ENCODE measurements at places on chromosomes 3 and 15.
A peak's percentile ranks its signal among the peaks of the same experiment; 100 is the strongest.

- DNase-seq = peak; percentile 29
Measured at GRCh38 chr15:20645956-20646355, 104.4 kb upstream of the GOLGA6L6 start.

DNA sequence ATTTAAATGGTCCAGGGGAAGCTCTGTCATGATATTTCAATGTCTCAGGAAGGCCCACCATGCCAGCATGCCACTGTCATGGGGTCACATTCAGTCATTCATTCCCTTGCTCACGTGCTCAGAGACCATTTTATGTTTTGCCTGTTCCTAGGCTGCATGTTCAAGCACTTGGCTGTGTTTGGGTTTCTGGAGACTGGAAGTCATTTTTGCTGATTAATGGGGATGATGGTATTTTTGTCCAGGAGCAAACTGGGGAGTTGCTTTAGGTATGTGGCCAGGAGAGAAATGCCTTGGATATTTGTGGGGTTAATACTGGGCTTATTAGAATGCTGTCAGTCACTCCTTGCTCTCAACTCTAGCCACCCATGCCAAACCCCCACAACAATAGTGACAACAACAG lies 303.5 kb downstream of the PTPRG start:
- no peak for DNase-seq

GRCh38 chr15:39270934-39271333 lies 309.9 kb upstream of the THBS1 start:
- no peak for DNase-seq

- DNase-seq = no peak
Measured at GRCh38 chr15:39595338-39596221, 14.7 kb downstream of the THBS1 start.

- peak; percentile 35 for DNase-seq
Measured at GRCh38 chr3:99686955-99687612, 48.7 kb downstream of the COL8A1 start.

- no peak for DNase-seq
Measured at GRCh38 chr3:129616713-129617112, 10.2 kb upstream of the PLXND1 start.

DNA sequence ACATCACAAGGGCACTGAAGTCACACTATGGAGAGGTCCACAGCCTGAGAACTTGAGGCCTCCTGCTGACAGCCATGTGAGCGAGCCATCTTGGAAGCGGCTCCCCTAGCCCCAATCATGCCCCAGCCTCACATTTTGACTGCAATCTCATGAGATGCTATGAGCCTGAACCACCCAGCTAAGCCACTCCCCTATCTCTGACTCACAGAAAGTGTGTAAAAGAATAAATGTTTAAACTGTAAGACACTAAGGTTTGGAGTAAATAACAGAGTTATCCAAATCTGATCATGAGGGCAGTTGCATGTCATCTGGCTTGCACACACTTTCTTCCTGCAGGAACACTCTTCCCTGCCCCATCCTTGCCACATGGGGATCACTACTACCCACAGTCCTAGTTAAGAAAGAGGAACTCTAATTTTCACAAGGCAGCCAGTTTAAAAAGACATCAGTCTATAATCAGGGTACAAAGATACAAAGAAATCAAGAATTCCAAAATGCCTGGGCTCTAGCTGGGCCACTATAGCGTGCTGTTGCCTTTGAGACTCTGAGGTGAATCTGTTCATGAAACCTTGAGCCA lies 494.2 kb downstream of the FOXP1 start:
- no peak for DNase-seq

GRCh38 chr15:76492538-76492937 lies 156.0 kb downstream of the ISL2 start:
- DNase-seq = no peak

GRCh38 chr3:158789592-158789991 lies 12.3 kb upstream of the MFSD1 start:
- no peak for DNase-seq

DNA sequence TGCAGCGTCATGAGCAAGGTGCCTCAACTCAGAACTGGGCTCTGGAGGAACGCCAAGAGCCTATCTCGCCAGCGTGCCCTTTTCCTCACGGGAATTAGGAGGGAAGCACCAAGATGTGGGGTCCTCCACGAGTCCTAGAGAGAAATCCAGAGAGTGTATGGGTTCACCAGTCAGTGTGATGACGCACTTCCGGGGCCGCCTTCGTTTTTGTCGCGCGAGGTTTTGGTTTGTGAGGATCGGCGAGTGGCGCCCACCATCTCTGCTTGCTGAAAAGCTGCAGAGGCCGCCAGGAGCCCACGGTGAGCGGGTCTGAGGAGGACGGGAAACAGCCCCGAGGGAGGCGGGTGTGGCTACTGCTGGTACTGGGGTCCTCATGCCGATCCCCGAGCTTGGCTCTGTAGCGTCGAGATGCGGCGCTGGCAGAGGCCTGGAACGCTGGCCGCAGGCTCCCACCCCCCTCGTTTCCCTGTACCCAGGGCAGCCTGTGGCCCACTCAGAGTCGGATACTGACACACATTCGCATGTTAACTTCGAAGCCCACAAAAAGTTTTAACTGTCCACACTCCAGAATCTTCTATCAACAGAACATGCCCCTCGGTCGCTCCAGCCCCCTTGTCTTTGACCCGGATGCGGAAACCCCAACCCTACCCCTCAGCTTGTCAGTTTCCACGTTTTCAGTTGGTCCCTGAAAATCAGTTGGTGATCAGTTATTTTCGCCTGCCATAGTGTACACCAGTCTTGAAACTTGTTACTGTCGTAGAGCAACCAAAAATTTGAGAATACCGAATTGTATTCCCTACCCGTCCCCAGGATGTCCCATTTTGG lies 30.4 kb downstream of the ZNF662 start:
- no peak for DNase-seq

- no peak for DNase-seq
Measured at GRCh38 chr3:58144478-58145325, 66.1 kb downstream of the DNASE1L3 start.

- DNase-seq = no peak
Measured at GRCh38 chr3:156803952-156804741, 22.0 kb upstream of the LEKR1 start.

DNA sequence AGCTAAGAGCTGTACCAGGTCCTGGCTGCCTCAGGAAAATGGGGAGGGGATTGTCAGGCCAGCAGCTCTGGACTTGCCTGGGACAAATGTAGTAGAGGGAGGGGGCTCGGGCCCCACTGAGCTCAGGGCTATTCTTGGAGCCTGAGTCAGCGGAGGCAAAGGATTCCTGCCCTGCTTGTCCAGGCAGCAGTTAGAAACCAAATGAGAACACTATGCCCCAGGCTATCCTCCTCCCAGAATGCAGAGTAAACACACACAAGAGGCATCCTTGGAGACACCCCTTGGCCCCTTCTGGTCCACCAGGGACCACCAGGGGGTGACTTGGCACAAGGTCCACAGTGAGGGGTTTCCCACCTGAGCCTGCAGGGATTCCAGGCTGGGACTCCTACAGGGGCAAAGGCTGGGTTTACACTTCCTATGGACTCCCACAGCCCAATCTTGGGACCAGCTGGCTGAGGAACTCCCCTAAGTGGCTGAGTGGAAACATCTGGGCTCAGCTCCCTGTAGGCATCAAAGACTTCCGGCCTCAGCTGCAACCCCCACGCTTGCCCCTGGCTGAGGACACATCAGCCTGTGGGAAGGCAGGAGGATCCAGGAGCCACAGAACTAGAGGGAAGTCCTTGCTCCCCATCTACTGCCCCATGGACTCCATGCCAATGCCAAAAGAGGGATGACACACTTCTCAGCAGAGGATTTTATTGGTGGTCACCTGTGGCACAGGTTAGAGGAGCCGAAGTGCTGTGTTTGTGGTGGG lies 3.4 kb upstream of the COL7A1 start:
- no peak for DNase-seq

- no peak for DNase-seq
Measured at GRCh38 chr3:131082871-131083863, 56.5 kb downstream of the NEK11 start.

DNA sequence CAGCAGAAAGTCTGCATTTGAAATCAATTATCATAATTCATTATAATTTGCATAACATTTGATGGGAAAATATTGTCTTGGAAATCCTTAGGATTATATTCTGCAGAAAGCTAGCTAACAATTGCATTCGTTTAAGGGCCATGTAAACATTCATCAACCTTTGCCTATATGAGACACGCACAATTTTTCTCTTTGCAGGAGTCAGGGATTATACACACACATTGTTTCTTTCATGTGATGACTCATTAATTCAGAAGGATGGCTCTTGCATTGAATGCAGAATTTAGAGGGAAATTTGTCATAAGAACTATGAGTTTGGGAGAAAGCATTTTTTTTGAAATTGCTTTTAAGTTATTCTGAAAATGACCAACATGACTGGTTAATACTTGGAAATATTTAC lies 844.7 kb downstream of the DIPK2A start:
- no peak for DNase-seq

GRCh38 chr3:34207806-34208205 lies 409.4 kb downstream of the PDCD6IP start:
- no peak for DNase-seq

- DNase-seq = no peak
Measured at GRCh38 chr3:63351159-63352007, 73.3 kb downstream of the SYNPR start.

DNA sequence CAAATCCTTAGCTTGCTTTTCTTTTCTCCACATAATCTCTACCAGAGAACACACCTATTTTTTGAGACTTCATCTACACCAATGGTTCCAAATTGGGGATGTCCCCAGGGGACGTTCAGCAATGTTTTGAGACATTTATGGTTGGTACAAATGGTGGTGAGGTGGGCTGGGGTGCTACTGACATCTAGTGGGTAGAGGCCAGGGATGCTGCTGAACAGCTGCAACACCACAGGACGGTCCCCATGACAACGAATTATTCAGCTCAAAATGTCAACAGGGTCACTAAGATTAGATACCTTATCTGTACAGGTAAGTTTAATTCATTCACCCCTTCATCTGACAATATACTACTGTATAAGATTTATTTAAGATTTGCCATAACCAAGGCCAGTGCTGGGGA lies 14.4 kb downstream of the GK5 start:
- no peak for DNase-seq

DNA sequence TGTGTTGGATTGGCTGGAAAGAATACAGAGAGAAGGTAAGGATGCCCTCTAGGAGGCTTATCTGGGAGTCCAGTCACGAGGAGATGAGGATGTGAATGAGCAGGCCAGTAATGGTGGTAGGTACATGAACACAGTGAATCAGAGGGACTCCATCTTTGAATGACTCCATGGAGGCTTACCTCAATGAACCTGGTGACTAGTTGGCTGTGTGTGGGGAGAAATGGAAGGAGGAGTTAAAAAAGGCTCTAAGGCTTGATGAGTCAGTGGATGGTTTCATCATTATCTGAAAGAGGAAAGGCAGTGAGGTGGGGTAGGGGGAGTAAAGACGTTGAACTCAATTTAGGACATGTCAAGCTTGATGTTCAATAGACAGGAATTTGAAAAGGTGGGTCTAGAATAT lies 61.1 kb downstream of the KCNAB1 start:
- DNase-seq = no peak

DNA sequence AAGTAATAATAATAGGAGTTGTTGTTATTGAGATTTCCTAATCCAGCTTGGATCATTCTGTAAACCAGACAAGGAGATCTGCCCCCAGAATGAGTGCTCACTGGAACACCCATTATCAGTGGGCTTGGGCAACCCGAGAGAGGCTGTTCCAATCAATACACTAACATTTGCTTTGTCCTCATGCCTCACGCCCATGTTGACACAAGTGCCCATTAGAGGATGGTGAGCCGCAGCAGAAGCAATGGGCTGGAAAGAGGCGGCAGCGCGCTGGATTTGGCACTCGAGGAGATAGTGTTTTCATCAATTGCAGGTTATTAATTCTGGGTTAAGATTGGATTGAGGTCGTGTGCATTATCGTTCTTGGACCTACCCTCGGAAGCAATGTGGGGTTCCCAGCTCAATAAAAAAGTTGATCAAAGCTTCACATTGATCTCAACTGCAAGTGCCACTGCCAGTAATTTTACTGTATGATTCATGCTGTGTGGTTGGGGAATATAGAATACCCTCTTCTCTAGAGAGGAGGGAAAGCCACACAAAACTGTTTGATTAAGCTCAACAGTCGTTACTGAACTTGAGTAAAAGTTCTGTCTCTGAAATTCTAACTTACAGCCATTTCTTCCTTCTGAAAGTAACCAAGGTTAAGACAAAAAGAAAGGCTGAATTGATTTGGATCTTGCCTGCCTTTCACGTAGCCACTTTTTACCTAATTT lies 15.7 kb downstream of the LYZL4 start:
- no peak for DNase-seq

DNA sequence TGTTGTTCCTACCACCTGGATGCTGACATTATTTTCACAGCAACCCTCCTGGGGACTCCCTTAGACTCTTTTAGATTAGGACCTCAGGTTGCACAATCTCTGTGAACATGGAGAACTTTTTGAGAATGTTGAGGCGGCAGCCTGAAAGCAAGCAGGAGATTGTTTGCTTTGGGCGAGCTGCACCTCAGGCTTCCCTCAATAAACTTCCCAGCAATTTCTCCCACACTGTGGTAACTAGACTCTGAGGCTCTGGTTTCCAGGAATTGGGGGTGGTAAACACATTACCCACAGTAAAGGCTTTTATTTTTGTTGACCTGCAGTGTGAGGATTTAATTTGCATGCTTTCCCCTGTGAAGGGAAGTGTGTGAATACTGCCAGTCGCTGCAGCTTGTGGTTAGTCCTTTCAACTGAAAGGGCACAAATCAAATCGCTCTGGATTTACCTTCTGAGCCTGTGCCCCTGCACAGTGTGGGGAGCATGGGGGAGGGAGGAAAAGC lies 35.2 kb upstream of the SIAH2 start:
- DNase-seq = no peak

DNA sequence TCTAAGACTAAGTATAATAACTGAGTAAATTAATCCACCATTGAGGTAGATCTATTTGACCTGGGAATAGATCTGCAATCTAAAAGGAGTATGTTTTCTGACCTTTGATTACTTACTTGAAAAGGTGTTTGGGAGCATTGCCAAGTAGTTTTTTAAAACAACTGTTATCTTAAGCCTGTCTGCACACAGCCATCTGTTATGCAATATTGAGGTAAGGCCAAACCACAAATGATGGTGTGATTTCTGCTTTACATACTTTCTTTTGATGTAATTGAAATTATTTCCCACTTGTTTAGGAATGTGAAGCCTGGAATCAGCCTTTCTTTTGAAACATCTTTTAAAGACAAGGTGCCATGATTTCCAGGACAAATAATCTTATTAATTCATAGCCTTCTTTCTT lies 274.0 kb downstream of the BBX start:
- DNase-seq = no peak

- DNase-seq = no peak
Measured at GRCh38 chr15:25243800-25244097, 195.1 kb downstream of the UBE3A start.

DNA sequence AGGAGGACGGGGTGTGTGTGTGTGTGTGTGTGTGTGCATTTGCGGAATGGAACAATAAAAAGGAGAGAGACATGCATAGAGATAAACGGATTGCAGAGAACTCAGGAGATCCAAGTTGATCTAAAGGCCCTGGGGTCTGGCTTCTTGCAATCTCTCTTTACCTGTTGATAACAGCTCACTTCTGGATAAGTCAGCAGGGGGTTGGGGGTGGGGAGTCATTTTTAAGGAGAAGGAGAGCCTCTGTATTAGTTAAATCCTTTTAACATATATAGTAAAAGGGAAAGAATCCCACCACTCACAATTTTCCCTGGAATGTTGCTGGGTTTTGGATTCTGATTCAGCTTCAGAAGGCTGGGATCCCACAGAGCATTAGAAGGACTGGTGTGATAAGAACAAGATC lies 87.5 kb upstream of the MITF start:
- DNase-seq = no peak

Data from stimulated activated naive CD8-positive, alpha-beta T cell treated with anti-CD3 and anti-CD28 coated beads, Interleukin-15, amount 100 ng/mL, for 72 hours (primary cell).